Right forelimb (tissue), 1 donor: ENCODE measurements at places on chromosomes 2 and 18.

- no peak for DNase-seq
Measured at GRCh38 chr2:103656558-103656957, 894.7 kb downstream of the TMEM182 start.

DNA sequence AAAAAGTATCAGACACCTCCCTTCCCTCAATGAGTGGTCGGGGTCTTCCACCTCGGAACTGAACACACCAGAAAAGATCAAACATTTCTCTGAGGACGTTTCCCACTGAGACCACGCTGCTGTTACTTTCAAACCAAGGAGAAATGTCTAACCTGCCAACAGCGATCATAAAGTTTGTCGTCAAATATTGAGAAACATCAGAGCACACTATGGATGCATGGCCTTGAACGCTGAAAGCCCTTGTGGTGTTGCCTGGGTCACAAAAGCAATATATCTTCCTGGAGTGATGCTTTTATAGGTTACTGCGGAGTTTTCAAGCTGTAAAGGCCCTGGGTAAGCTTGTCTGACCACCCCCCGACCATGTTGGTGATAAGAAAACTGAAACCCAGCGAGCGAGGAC lies 70.2 kb upstream of the ID2 start:
- no peak for DNase-seq

- no peak for DNase-seq
Measured at GRCh38 chr2:110818767-110819481, 86.6 kb downstream of the ACOXL start.

- DNase-seq, result no peak
Measured at GRCh38 chr2:669323-669722, 7.9 kb downstream of the TMEM18 start.

DNA sequence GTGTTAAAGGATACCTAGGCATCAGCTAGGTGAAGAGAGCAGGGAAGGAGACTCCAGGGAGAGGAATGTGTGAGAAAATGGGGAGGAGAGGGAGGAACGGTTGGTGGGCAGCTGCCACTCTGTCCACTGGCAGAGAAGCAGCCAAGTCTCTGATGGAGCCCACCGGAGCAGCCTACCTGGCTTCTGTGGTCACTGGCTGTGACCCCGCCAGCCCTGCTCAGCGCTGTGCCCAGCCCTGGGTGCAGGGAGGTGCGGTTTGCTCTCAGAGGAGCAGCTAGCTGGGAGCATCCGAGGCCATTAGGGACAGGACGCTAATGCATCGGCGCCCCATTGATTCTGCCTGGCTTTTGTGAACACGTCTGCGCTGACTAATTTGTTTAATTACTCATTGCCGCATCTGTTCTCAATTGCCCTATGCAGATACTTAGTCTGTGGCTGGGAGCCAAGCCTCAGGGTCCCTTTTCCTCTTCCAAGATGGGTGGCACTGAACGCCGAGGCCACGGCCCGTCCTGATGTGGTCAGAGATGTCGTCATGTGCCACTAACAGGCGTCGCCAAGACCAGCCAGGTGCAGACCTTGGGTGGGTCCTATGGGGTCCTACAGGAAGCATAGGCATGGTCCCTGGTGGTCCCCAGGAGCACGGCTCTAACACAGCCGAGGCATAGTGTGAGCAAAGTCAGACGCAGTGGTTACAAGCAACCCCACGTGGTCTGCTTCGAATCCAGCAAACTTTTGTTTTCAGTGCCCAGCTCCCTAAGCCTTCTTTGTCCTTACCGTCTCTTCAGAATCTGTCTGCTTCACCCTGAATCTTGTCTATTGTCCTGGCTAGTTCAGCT lies 82.0 kb downstream of the RRM2 start:
- no peak for DNase-seq

DNA sequence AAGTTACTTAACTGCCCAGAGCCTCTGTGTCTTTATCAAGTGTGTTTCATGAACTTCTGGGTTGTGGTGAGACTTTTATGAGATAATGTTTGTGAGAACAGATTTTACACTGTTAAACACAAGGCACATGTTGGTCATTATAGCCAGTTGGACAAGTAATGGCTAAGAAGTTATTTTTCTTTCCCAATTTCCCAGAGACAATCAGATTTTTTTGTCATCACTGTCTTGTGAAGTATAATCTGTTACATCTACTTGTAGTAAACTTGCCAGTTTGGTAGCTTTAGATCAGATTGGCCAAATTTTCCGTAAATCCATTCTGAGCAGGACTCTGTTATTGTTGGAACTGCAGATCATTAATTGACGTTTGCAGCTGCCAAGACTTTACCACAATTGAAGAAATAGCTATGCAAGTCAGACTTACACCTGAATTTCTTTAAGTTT lies 838.8 kb downstream of the SLC4A3 start:
- no peak for DNase-seq

- DNase-seq, result no peak
Measured at GRCh38 chr2:206442474-206442832, 879 bp upstream of the ADAM23 start.
